ENCODE measurements at places on chromosomes 6 and 20. TPM values are rescaled to one million over a fixed set of nuclear protein-coding genes. Genes with fewer than 3 reads are reported as not detected.

DNA sequence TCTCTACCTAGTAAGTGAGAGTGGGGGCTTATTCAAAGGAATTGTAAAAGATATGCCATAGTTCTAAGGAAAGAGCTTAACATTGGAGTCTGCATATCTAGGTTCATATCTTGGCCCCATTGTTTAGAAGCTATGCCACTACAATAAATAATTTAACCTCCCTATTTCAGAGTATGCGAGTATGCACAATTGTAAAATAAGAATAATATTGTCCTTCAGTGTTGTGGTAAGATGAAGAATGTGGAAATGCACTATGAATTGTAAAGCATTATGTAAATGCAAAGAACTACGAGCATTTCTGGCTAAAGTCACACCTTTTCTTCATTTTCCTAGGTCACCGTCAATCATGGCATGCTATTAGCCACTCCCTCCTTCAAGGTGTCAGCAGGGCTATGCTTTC, 16.1 kb upstream of the ZNF165 start:
- DNase-seq: no peak

The C6orf141 gene
- 0.75 TPM for total RNA-seq

GRCh38 chr20:44087051-44087856, 99.7 kb downstream of the JPH2 start:
- DNase-seq: no peak

The VEGFA gene
- total RNA-seq: 132 TPM

The CDSN gene
- total RNA-seq: not detected

GRCh38 chr6:100612094-100612493, 147.4 kb upstream of the SIM1 start:
- no peak for DNase-seq

The EMILIN3 gene
- 4.9 TPM for total RNA-seq

- no peak for DNase-seq
These were observed 334.9 kb upstream of the JARID2 start for GRCh38 chr6:14910692-14911547.

The DTNBP1 gene
- total RNA-seq: 25.0 TPM

DNA sequence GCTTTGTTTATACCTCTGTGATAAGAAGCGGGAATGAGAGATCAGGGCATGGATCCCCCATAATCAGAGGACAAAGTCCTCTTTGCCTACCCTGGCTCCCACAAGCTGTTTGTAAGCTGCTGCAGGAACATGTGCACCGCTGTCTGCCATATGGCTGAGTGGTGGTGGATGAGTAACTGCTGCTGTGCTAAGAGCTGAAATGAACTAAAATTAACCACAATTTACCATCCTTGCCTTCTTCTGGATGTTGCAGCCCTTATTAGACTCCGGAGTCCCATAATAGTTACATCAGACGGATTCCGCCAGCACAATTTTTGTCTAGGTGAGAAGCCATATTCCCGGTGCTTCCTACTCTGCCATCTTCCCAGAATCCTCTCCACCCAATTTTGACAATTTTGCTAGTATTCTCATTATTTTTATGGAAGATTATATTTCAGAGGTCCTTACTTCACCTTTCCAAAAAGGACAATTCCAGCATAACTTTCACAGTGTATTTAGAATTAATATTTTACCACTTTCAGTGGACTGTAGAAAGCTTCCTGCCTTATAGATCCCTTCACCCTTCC, 6.0 kb upstream of the CMTR1 start:
- DNase-seq: no peak

DNA sequence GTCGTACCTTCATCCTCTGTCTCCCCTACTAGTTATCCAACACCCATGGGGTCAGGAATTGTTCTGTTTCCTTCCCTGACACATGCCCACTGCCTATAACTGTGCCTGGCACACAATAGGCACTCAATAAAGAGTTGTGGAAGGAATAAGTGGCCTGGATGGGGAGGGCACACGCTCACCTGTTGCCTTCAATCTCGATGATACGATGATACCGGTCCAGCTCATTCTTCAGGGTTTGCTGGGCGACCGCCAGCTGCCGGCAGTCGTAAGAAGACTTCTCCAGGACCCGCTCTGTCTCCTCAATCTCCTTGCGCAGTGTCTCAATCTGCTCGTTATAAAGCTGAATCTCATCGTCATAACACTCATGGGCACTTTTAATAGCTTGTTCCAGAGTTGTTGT, 32.5 kb downstream of the BFSP1 start:
- no peak for DNase-seq

The MRPS18B gene
- 65.6 TPM for total RNA-seq

DNA sequence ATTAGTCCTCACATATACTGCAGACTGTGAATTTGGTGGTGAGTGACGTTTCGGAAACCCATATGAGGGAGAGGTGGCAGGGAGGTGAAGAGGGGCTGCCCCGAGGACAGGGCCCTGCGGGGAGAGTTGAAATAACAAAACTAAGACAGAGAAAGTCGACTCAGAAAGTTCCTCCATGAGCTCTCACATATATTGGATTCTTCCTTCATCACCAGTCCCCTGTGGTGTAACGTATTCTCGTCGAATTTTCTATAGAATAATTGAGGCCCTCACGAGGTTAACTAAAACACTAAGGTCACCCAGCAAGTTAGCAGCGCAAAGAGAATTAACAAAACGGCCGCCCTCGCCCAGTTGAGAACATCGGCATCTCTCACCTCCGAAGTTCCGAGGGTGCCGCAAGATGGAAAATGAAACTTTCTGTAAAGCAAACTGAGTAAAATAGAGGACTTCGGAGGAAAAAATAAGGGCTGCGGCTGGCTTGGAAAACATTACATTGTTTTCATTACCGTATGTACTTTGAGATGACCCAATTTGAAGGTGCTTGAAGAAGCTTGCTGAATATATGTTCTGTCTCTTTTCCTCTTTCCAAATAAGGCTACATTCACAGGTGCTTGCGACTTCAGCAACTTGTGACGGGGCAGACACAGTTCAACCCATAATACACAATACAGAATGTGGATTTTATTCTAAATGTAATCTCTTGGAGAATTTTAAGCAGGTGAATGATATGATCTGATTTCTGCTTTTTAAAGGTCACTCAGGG, 490.9 kb upstream of the JARID2 start:
- no peak for DNase-seq

GRCh38 chr20:17848249-17849048, 120.1 kb downstream of the SNX5 start:
- DNase-seq: no peak

DNA sequence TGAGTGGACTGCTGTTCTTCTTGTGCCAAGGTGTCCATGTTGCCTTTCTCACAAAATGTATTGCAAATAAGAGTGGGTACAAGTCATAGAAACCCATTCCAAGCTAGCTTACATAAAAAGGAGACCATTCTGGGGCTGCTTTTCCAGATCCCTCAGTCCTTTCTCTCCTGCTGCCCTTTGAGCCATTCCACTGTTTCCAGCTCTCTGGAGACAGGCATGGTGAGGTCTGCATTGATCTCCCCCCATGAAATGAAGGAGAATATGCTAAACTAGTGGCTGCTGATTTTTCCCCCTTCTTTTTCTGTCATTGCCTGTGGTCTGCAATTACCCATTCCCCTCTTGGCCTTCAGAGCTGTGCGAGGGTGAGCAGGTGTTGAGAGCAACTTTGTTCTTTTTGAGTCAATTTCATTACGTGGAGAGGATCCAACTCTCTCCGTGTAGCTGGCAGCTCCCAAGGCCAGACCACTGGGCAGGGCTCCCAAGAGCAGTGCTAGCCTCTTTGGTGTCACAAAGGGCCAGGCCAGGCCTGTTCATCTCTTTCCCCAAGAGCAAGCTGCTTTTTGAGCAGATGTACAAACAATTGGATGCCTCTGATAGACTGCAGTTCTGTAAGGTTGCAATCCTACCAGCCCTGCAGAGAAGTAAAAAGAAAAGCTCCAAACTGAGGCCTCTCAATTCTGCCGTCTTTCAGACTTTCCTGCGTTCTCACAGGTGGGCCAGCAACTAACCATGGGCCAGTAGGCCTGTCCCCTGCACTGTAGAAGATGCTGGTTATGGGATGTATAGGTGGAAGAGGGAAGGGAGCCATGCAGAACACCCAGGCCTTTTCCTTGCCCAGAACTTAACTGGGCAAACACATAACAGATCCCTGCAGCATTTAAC, 96.1 kb upstream of the ARMC2 start:
- DNase-seq: no peak

The TAF8 gene
- total RNA-seq: 21.9 TPM

DNA sequence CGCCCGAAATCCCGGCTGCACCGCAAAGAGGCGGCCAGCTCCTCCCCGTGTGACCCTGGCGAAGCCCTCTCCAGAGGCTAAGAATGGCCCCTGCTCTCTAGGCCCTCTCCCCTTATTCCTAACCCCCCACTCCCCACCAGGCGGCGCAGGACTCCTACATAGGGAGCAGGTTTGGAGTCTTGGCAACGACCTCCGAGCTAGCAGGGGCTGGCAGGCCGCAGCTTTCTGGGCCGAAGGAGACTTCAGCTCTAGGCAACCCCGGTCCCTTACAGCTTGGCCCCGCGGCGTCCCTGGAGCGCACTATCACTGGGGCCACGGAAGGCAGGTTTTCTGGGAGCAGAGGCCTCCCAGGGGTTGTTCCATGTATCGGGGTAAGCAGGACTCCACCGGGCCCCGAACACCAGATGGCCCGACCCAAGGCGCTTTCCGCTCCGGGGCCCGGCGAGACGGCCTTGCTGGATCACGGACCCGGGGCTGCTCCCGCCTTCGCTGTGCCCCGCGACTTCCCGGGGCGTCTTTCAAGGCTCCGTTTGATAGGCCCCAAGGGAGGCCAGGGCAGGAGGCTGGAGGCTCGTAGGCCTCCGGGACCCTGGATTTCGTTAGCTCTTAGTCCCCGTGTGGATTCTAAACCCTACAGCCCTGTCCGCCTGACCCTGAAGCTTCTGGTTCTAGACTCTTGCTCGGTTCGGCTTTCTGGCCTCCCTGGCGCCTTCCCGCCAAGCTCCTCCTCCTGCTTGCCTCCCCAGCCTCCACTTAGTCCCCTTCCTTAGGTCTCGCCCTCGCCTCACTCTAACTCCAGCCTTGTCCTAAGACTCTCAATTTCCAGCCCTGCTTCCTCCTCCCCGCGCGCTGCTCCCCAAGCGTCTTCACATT, 1.9 kb downstream of the SLC32A1 start:
- no peak for DNase-seq

The ECT2L gene
- 3.5 TPM for total RNA-seq

The HLA-DOB gene
- total RNA-seq: not detected

- DNase-seq: peak; percentile 56
These were observed 106.1 kb upstream of the ASF1A start for GRCh38 chr6:118787724-118788423.

DNA sequence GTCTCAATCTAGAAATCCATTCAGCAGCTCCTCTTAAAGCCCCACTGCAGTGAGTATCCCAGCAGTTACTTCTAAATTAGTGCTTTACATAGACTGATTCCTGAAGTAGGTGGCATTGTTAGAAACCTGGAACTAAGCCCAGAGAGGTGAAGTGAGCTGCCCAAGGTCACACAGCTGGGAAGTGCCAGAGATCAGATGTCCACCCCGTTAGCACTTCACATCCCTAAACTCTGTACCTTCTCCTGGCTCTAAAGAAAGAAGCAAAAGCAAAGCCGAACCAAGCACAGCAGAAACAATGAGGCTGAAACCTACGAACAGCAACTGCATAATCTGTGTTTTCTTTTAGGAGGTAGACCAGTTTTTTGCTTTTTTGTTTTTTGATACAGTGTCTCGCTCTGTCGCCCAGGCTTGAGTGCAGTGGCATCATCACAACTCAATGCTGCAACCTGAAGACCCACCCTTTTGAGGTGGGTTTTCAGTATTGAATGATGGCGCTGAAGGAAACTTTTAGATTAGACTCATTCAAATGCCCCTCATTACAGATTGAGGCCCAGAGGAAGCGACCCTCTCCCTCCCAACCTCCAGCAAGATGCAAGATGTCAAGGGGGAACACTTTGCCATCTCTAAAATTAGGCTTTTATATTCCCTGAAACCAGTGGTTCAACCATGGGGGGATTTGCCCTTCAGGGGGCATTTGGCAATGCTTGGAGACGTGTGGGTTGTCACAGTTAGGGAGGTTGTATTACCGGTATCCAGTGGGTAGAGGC, 3.2 kb upstream of the ZMYND8 start:
- no peak for DNase-seq

DNA sequence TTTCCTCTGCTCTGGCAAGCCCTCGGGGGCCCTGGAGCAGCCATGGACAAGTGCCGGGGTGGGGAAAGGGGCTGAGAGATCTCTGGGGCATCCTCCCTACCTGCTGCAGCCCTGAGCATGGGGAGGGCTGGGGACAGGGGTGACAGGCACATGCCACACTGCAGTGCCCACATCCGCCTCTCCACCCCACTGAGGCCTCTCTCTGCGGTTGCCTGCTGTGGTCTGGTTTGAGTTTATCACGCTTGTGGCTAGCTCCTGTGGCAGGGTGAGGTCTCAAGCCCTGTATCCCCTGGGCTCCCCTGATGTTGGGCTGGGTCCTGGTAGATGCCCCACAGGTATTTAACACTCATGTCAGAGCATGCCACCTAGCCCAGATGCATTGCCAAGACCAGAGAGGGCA, 52.9 kb upstream of the MLN start:
- no peak for DNase-seq

- DNase-seq: no peak
These were observed 29.8 kb downstream of the DAAM2 start for GRCh38 chr6:39821742-39822532.

The BCAS1 gene
- not detected for total RNA-seq

- no peak for DNase-seq
These were observed 207.3 kb downstream of the COL19A1 start for GRCh38 chr6:70073637-70074036.

DNA sequence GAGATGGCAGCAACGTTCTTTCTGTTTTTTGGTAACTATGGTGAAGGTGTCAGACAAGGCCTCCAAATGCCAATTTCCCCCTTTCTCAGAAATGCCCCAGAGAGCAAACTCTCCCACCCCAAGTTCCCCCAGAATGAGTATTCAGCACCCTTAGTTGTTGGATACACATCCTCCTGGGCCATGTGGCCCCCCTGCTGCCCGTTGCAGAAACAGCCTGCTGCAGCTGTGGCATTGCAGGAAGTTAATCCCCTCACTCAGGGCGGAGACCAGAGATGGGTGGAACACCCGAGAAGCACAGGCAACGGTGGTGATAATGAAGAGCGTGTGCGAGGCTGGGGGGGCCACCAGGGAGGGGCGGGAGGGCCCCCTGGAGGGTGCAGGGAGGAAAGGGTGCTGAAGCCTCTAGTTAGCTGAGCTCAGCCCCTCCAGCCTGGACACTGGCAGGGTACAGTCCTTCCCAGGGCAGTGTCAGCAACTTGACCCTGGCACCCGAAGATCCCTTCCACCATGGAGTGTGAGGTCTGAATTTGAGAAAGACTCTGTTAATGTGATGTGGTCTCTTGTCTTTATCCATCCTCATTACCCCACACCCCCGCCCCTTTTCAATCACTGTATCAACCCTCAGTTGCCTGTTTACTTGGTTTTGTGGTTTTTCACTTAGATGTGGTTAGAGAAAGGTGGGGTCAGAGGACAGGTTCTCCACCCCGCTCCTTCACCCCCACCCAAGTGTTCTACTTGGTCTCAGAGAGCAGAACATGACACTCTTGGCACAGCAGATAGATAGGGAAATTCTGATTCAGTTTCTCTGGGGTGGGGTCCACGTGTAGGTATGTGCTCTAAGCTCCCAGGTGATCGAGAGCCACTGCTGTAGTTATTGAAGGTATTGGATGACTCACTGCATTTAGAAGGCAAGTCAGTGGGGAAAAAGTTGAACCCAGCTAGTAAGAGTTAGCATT, 208.8 kb upstream of the SUPT3H start:
- no peak for DNase-seq

The KIF13A gene
- 68.3 TPM for total RNA-seq

Data from right atrium auricular region (tissue), 2 donors.